Thyroid gland (tissue), 4 donors: ENCODE measurements at places on chromosomes 7 and 10. TPM values are rescaled to one million over a fixed set of nuclear protein-coding genes. Genes with fewer than 3 reads are reported as not detected.

DNA sequence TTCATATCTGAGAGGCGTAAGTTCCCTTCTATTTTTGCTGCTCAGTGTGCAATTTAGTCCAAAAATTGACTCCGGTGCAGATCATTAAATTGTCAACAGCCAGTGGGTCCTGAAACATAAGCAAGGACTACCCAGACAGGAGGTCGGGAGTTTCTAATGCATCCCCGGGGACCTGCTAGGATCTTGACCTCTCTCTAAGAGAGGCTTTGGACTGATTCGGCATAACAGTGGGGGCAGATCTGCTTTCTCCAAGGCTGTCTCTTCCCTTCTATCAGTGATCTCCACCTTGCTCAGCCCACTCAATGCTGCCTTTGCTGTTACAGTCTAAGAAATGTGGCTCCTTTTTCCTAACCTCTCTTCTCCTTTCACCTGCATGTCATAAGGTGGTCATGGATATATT lies 199.1 kb upstream of the NRP1 start:
- no peak for DNase-seq

GRCh38 chr10:91672021-91672608 lies 39.2 kb upstream of the PPP1R3C start:
- DNase-seq: no peak

DNA sequence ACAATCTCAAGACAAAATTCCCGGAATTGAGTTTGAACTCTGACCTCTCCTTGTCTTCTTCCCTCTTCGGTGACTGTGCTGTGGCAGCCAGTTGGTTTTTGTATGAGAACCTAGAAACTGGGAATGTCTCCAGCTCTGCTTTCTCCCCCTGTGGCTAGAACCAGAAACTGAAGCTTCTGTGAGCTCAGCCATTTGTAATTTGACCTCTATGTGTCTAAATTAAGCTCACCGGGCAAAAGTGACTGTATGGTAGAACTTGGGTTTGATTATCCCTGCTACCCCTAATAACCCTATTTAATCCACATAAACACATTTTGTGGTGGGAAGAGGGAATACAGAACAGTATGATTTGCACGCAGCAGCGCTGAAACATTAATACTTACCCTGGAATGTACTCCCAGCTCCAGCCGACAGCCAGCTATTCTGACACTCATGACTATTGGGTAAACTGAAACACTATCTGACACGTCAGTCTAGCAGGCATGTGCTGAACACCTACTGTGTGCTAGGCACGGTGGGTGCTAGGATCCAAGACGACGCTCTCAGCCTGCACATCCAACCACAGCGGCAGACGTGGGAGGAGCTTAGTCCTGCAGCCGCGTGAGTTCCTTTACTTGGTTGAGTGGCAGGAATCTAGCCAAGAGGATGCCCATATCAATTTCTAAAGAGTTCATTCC lies 324.8 kb downstream of the SFMBT2 start:
- peak; percentile 6 for DNase-seq

DNA sequence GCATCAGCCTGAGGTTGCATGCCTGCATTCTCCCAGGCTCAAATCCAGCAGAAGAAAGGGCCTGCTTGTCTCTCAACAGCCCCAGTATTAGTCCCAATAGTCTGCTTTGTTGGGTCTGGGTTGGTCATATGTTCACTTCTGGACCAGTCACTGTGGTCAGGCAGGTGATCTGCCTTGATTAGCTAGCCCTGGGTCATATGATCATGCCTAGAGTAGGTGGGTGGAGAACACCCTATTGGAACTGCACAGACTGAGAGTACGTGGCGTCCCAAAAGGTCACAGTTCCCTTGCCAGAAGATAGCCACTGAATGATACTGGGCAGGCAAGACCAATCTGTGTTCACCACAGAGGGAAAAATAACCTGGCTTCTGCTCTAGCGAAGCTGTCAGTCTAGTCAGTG lies 80.1 kb downstream of the SH2D4B start:
- no peak for DNase-seq

- DNase-seq: no peak
These were observed 33.1 kb upstream of the ADD3 start for GRCh38 chr10:109974504-109975191.

GRCh38 chr10:81288544-81288943 lies 586.5 kb upstream of the NRG3 start:
- no peak for DNase-seq

DNA sequence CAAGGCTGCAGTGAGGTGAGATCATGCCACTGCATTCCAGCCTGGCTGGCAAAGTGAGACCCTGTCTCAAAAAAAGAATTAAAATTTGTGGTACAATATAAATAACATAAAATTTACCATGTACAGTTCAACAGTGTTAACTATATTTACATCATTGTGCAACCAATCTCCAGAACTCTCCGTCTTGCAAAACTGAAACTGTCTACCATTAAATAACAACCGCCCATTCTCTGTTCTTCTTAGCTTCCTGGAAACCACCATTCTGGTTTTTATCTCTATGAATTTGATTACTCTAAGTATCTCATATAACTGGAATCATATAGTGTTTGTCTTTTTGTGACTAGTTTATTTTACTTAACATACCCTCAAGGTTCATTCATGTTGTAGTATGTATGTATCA lies 167.6 kb downstream of the AUTS2 start:
- no peak for DNase-seq

DNA sequence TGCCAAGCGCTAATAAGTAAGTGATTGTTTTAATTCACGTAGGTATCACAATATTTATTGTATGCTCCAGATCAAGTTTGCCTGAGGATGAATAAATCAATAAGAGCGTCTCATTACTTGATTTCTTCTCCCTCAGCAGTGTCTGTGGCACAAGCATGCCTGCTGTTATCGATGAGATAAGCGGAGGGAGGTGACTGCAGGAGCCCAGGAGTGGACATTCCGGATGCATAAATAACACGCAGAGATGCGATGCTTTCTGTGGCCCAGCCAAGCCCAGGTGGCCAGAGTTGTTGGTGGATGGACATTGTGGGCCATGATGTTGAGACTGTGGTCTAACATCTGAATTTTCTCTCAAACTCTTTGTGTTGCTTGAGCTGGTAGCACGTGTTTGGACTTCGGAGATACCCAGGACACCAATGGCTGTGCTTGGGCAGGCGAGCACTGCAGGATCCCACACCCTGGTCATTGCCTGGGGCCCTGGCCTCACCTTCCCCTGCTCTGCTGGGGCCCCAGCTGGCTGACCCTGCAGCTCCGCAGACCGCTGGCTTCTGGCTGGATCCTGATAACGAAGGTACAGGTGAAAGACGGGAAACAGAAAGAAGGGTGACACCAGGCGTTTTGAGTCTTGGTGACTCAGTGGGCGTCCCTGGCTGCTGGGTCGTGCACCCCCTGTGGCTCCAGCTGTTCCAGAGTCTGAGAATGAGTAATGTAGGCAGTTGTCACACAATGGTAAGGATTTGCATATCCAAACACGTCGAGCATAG lies 31.2 kb upstream of the MNX1 start:
- DNase-seq: no peak

DNA sequence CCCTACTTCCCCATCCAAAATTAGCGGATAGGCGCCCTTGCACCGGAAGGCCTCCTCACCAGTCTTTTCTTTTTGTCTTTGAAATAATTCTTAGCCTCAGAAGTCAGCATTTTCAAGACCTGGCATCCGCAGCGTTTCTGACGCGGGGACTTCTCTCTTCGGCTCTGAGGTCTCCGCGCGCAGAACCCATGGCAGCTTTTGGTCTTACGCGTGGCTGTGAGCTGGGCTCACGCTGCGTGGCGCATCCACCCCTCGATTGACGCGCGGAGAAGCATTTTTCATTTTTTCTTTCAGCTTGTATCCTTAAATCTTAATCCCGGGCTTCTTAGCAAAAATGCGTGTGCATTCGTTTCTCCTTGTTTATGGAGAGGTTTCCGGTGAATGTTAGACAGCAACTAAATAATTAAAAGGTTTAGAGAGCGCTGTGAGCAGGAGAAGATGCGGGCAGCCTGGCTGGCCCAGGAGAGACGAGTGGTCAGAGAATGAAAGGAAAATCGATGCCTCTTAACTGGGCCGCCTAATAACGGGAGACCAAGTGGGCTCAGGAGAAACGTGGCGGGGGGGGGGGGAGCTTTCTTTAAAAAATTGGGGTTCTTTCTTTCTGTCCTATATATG lies 2.0 kb upstream of the GATA3 start:
- no peak for DNase-seq

DNA sequence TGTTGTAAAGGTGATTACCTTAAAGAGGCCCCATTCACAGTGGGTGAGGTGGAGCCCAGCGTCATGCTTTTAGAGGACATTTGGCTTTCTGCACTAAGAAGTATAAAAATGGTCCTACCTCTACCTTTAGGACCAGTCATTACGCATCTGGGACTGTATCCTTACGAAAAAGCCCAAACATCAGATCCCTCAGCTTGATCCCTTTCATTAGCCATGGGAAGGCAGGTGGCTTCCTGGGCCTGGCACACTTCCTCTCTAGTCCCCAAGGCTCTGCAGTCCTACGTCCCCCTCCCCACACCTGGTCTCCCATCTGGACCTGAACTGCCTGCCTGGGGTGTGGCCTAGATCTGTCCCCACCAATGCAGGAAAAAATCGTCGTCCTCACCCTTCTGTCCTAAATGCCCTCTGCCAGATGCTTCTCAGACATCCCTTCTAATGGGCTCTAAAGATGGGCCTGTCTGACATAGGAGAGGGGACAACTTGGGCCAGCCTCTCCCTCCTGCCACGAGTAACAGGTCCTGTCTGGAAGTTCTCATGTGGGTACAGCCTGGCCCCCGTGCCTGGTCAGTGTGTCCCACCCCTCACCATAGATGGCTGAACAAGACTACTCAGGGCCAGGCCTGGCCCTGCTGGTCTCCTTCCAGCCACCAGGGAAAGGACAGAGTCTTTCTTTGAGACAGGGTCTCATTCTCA lies 11.8 kb upstream of the SLC18A3 start:
- no peak for DNase-seq

DNA sequence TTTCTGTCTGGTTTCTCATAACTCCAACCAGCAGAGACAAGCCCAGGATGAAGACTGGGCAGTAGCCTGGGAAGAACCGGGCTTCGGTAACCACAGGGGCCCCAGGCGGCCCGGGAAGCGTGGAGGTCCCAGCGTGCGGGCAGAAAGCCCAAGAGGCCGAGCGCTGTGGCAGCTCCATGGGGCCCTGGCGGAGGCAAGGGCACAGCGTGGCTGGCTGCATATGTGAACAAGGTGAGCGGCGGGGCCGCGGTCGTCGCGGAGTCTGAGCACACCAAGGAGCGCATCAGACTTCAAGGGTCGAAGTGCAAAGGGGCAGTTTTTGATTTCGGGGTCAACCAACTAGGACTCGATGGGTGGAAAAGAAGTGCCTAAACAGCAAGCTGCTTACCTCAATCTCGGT lies 45.9 kb downstream of the AKR1D1 start:
- DNase-seq: no peak

GRCh38 chr10:12389154-12389734 lies 39.9 kb downstream of the CAMK1D start:
- DNase-seq: peak; percentile 90

DNA sequence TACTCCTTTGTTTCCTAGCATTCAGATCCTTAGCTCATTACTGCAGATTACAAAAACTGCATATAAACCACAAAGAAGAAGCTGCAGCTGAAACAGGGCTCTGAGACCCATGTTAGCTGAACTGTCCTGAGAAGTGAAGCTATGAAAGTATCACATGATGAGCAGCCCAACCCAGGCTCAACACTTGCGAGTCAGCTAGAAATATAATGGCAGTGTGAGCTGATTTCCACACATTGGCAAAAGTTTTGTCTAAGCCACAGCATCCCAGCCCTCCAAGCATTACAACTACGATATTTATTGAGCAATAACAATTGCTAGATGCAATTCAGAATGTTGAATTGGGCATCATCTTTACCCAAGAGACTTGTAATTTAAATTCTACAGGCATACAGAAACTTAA lies 34.5 kb upstream of the SKAP2 start:
- no peak for DNase-seq

DNA sequence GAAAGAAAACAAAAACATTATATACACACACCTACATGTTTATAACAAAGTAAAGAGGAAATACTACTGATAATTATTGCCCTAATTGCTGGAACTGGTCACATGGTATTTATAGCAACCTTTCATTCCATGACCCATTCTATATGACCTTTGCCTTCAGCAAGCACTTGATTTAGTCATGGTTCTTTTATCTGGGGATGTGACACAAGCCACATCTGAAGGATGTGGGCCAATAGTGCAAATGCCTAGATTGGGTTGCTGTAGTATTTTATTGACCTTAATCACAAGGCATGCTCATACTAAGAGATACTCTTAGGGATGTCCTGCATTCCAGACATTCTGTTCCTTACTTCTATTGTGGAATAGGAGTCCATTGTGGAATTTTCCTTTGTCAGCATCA lies 723.5 kb upstream of the POM121L12 start:
- no peak for DNase-seq

GRCh38 chr10:95431900-95432342 lies 129.2 kb downstream of the SORBS1 start:
- no peak for DNase-seq

- no peak for DNase-seq
These were observed 163.7 kb upstream of the CDC14C start for GRCh38 chr7:48760528-48761265.

DNA sequence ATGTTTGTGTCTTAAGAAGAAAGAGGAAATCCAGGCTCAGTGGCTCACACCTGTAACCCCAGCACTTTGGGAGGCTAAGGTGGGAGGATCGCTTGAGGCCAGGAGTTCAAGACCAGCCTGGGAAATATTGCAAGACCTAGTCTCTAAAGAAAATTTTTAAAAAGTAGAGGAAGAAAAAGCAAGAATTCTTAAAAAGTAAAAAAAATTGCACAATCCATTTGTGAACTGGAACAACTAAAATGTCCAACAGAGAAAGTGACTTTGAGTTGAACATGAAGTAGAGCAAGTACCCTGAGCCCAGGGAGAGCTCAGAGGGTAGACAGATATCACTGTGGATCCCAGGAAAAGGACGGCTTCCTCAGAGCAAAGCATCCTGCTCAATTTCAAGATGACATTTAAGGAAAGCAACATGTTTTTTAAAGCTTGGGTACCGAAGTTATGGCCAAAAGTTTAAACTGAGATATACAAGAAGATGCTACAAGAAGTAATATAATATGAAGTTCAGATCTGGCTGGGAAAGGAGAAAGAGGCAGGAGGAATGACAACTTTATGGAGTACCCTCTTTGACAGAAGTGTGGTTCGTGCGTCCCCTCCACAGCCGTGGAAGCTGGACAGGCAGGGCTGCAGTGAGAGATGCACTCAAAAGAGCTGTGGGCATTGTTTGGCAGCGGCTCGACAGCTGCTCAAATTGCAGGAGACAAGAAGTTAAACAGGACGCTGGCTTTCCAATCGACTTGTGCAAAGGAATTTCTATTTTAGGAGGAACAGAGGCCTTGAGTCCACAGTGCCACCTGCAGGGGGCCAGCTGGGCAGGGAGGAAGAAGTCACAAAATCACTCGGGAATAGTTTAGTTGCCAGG lies 201.3 kb downstream of the JCAD start:
- peak; percentile 89 for DNase-seq

- no peak for DNase-seq
These were observed 3.2 kb downstream of the OPN4 start for GRCh38 chr10:86657396-86658011.

GRCh38 chr10:10490581-10490980 lies 527.1 kb upstream of the CELF2 start:
- no peak for DNase-seq

The GLI3 gene
- total RNA-seq: 14.4 TPM

The CTBP2 gene
- total RNA-seq: 119 TPM

The PRR15 gene
- total RNA-seq: 1.2 TPM

The TRIL gene
- total RNA-seq: 9.7 TPM

The TMEM130 gene
- total RNA-seq: not detected

The KNDC1 gene
- 2.1 TPM for total RNA-seq

The TMEM270 gene
- total RNA-seq: not detected

The RARRES2 gene
- 54.4 TPM for total RNA-seq
